ENCODE measurements at places on chromosomes 1 and 21. TPM values are rescaled to one million over a fixed set of nuclear protein-coding genes. Genes with fewer than 3 reads are reported as not detected.

S100A4 gene
- 585 TPM for total RNA-seq

SHISAL2A gene
- total RNA-seq, result not detected

CORT gene
- 0.36 TPM for total RNA-seq

BACE2 gene
- 127 TPM for total RNA-seq

TMEM269 gene
- not detected for total RNA-seq

ZC3H12A gene
- total RNA-seq, result 5.3 TPM

DNA sequence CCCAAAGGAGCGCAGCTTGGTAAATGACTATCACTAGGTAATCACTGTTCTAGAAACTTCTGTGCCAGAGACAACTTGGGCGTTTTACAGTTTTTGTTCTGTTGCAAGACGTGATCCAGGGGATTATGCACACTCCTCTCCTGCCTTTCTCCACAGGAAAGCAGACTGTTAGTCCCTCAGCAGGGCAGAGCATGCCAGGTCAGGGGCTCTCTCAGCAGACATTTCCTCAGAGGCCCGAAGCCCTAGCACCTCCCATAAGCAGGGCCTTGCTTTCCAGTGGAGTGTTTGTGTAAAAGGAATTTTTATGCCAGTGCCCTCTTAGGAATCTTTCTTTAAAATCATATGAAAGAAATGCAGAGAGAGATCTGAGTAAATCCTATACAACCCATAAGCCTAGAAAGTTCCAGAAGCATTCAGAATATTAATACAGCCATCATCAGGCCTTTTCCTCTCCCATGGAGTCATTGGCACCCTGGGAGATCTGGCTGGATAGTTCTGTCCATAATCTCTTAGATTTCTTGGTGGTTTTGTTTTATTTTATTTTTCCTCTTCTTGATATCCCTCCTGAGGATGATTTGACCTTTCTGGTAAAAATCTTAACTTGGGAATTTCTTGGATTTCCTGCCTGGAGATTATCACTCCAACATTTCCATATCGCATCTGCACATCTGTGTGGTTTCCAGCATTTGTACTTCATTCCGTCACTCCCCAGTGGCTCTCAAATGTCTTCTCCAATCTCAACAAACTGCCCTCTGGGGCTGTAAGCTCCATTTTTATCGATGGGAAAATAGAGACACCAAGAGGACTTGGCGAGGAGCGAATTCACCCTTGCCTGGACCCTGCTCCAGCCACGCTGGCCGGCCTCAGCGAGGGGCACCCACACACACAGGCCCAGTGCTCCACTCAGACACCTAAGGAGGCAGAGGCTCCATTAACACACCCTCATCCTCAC, 116.1 kb downstream of the PSMG1 start:
- peak; percentile 52 for DNase-seq

DNA sequence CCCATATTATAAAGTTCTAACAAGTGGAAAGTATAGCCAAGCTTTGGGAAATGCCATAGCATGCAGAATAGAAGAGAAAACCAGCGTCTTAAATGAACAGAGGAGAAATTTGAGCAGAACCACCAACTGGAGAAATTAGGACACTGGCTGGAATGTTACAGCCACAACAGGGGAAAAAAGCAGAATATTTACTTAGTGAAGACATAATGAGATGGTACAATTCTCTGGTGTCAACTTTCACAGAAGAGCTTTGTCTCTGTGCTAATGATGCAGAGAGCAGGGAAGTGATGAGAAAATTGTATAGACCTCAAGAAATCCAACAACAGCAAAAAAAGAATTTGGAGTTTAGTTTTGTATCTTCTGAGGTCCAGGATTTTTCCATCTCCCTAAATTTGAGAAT, 249.7 kb downstream of the KIF26B start:
- DNase-seq, result no peak

- DNase-seq, result no peak
Measured at GRCh38 chr1:40039245-40039756, 1.2 kb upstream of the CAP1 start.

DNA sequence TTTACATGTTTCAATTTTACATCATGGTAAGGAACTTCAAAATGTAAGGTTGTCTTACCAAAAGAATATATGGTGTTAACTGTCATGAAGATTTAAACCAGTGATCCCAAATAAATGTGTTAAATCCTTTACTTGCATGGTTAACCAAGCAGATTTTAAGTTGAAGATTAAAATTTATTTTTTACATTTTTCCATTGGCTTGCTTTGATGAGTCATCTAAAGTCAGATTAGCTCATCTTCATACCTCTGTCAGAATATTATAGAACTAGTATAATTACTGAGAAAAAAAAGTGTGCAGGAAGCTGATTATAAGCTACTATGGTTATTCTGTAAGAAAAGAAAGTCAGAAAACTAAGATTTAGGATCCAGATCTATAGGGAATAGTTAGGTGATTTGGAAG, 95.3 kb upstream of the DPH5 start:
- no peak for DNase-seq

GRCh38 chr1:245926888-245927287, 580.2 kb downstream of the SMYD3 start:
- DNase-seq, result no peak

All from fibroblast of the aortic adventitia (primary cell).